ENCODE measurements at places on chromosomes 1 and 21. TPM values are rescaled to one million over a fixed set of nuclear protein-coding genes. Genes with fewer than 3 reads are reported as not detected.

DNA sequence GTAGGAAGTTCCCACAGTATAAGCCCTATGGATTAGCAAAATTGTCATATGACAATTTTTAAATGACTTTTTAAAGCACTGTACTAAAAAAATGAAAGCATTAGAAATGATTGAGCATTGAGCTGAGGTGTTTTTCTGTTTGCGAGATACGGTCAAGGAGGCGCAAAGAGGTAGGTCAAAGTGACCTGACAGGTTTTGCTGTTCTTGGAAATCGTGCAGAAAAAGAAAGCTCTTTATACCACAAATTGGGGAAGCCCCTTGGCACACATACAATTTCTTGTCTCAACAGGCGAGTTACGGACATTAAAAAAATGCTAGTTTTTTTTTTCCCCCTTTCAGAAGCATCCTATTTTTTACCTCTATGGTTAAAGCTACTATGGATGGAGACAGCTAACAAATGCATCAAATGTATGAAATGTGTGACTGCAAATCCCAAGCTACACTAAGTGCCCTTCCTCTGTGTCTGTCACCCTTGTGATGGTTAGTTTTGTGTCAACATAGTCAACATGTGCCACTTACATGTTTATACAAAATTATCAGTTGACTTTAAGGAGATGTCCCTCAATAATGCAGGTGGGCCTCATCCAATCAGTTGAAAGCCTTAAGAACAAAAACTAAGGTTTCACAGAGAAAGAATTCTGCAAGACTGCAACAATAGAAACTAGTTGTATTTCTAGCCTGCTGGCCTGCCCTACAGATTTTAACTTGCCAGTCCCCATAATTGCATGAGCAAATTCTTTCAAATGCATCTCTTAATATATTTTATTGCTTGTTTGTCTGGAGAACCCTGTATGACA is 29.3 kb downstream of the CRYZ start:
- no peaks in the 10 kb centered on the region for H3K4me1 ChIP-seq
- H3K36me3 ChIP-seq, result peaks cover 3% of the 10 kb centered on the region
- no peak for DNase-seq
- H3K4me3 ChIP-seq, result no peak overlapping the region
- H3K27me3 ChIP-seq, result no peaks in the 10 kb centered on the region
- no peak overlapping the region for H3K27ac ChIP-seq

DNA sequence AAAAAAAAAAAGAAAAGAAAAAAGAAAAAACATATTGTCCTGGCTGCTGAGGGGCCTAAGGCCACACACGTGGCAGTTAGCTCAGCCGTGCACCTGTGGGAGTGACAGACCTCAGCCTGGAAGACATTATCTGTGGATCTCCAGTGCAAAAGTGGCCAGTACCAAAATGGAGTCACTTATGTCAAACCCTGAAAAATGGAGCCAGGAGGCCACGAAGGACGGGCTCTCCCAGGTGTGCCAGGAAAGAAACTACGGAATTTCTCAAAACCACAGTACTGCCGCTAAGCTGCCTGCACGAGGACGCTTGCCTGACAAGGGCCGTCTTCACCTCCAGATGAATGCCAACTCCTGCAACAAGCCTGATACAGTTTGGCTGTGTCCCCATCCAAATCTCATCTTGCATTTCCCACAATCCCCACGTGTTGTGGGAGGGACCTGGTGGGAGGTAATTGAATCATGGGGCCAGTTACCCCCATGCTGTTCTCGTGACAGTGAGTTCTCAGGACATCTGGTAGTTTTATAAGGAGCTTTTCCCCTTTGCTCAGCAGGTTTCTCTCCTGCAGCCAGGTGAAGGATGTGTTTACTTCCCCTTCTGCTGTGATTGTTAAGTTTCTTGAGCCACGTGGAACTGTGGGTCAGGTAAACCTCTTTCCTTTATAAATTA is 5.3 kb upstream of the MIB2 start:
- H3K36me3 ChIP-seq, result no peaks in the 10 kb centered on the region
- H3K27ac ChIP-seq, result no peak overlapping the region
- DNase-seq, result no peak
- no peaks in the 10 kb centered on the region for H3K4me1 ChIP-seq
- H3K27me3 ChIP-seq, result no peaks in the 10 kb centered on the region
- H3K4me3 ChIP-seq, result no peak overlapping the region

DNA sequence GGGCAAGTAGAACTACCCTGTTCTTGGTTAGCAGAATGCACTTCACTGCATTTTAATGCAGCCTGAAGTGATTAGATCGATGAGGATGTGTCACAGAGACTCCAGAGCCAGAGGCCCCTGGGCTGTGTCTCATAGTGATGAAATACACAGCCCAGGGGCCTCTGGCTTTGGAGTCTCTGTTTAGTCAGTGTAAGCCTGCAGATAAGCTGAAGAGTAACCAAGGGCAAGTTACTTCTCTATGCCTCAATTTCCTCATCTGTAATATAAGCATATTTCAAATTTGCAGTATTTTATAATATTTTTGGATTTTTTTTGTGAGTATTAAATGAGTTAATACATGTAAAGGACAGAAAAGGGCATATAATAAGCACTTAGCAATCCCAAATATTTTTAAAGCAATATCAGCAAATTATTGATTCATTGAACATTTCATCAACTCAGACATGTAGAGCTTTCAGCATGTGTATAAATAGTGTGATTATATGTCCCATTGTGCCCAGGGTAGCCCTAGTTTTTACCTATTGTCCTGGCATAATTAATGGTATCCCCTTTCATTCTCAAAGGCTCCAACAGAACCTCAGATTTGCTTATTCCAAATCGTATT is 23.6 kb upstream of the APOBEC4 start:
- H3K36me3 ChIP-seq, result no peaks in the 10 kb centered on the region
- H3K4me1 ChIP-seq, result no peaks in the 10 kb centered on the region
- no peaks in the 10 kb centered on the region for H3K27me3 ChIP-seq

DNA sequence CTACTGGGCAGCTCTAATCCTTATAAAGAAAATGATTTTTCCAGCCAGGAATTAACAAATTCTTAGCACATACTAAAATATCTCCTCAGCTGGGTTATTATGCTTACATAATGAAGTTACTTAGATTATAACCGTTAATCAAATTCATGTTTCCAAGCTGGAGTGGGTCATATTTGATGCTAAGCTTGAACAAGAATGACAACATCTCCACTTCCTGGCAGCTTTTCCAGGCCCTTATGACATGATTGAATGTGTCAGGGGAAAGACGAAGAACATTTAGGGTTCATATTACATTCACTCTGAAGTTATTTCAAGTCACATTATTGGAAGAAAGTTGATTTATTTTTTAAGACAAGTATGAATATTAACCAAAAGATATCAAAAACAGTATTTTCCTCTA is 333.7 kb downstream of the PCP4 start:
- H3K4me3 ChIP-seq, result no peak overlapping the region
- DNase-seq, result no peak
- H3K4me1 ChIP-seq, result no peaks in the 10 kb centered on the region
- H3K27ac ChIP-seq, result no peak overlapping the region

- 0 out of 2 replicates have a peak, but pooled peaks cover 4% of the 10 kb centered on the region for H3K4me1 ChIP-seq
- no peak overlapping the region for H3K27ac ChIP-seq
- H3K36me3 ChIP-seq, result no peaks in the 10 kb centered on the region
- no peaks in the 10 kb centered on the region for H3K27me3 ChIP-seq
These were observed 5.2 kb downstream of the NCF2 start for GRCh38 chr1:183585038-183585437.

DNA sequence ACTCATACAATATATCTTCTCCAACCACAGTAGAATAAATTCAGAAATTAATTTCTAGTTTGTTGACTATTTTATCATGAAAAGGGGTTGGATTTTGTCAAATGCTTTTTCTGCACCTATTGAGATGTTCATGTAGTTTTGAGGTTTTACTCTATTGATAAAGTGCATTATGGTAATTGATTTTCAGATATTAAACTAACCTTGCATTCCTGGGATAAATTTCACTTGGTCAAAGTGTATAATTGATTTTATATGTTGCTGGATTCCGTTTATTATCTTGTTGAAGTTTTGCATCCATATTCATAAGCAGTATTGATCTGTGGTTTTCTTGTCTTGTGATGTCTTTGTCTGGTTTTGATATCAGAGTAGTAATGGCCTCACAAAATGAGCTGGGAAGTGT is 34.4 kb upstream of the HYI start:
- H3K27ac ChIP-seq, result no peak overlapping the region
- H3K4me1 ChIP-seq, result no peaks in the 10 kb centered on the region
- H3K27me3 ChIP-seq, result no peaks in the 10 kb centered on the region
- no peak overlapping the region for H3K4me3 ChIP-seq

DNA sequence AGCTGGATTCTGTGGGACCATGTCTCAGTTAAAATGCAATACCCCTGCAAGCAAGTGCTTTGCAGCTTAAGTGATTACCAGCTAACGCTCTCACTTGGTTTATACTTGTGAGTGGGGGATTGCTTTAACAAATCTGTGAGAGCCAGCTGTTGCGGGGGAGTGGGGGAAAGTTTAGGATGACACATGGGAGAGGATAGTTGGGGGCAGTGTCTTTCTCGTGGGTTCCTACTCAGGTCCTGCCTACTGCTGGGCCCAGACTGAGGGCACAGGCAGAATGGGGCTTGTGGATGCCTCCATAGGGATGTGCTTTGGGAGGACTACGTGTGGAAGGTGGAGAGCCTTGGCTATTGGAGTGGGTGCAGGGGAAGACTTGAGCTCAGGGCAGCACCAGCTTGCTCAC is 60.1 kb downstream of the ELK4 start:
- no peaks in the 10 kb centered on the region for H3K36me3 ChIP-seq
- H3K4me3 ChIP-seq, result no peak overlapping the region
- DNase-seq, result no peak

GRCh38 chr1:58739856-58740466 is 40.1 kb upstream of the MYSM1 start:
- H3K36me3 ChIP-seq, result no peaks in the 10 kb centered on the region
- no peak overlapping the region for H3K4me3 ChIP-seq
- H3K27me3 ChIP-seq, result no peaks in the 10 kb centered on the region
- H3K4me1 ChIP-seq, result no peaks in the 10 kb centered on the region

- DNase-seq, result no peak
- H3K27me3 ChIP-seq, result no peaks in the 10 kb centered on the region
- peaks cover 7% of the 10 kb centered on the region for H3K4me1 ChIP-seq
- H3K4me3 ChIP-seq, result no peak overlapping the region
- no peak overlapping the region for H3K27ac ChIP-seq
- no peaks in the 10 kb centered on the region for H3K36me3 ChIP-seq
These were observed 25.4 kb downstream of the PTPRC start for GRCh38 chr1:198664068-198664788.

DNA sequence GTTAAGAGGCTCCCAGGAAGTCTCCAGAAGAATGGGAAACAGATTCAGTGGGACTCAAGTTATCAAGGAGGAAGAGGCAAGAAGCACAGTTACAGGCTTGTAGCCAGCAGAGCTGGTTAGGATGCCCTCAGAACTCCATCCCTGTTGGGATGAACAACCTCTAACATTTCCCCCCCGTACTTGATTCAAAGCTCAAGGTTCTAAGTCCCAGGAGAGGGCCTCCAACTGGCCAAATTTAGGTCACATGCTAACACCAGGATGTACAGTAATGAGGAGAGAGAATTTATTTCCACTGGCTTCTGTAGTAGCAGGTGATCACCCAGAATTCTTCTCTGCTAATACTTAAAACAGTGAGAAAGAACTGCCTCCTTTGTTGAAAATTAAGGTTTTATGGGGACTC is 22.3 kb upstream of the HSPA13 start:
- no peaks in the 10 kb centered on the region for H3K27me3 ChIP-seq
- no peaks in the 10 kb centered on the region for H3K4me1 ChIP-seq
- H3K27ac ChIP-seq, result no peak overlapping the region
- H3K4me3 ChIP-seq, result no peak overlapping the region
- H3K36me3 ChIP-seq, result no peaks in the 10 kb centered on the region

GRCh38 chr1:218433744-218434143 is 88.6 kb downstream of the TGFB2 start:
- DNase-seq, result peak; percentile 64
- H3K36me3 ChIP-seq, result peaks cover 8% of the 10 kb centered on the region
- H3K4me1 ChIP-seq, result peaks cover 3% of the 10 kb centered on the region
- H3K27me3 ChIP-seq, result no peaks in the 10 kb centered on the region
- no peak overlapping the region for H3K4me3 ChIP-seq
- no peak overlapping the region for H3K27ac ChIP-seq

DNA sequence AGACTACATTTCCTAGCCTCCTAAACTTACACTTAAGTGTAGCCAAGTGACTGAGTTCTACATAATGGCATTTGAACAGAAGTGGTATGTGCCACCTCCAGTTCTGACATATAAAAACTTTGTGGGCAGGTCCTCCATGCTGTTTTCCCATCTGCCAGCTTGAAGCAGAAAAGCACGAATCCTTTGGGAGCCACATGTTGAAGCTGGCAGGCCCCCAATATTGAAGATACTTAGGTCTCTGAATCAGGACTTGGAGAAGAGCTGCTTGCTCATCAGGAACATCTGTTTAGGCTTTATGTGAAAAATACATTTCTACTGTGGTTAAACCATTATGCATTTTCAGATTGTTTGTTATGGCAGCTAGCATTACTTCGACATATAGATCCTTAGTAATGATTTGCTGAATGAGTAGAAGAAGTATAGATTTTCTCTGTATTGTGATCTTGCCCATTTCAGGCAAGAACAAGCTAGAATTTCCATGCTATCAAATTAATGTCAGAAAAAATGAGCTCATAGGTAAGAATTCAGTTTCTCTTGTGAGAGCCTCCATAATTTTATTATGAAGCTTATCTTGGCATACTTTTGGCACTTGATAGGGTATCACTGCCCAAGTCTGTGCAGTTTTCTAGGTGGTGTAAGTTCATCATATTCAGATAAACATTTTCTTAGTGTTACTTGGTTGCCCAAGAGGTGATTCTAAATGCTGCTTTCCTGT is 68.4 kb downstream of the GDAP2 start:
- H3K27me3 ChIP-seq, result no peaks in the 10 kb centered on the region
- H3K4me3 ChIP-seq, result no peak overlapping the region
- DNase-seq, result peak; percentile 92
- peaks cover 2% of the 10 kb centered on the region for H3K36me3 ChIP-seq
- H3K27ac ChIP-seq, result peak overlapping the region; percentile 52

DNA sequence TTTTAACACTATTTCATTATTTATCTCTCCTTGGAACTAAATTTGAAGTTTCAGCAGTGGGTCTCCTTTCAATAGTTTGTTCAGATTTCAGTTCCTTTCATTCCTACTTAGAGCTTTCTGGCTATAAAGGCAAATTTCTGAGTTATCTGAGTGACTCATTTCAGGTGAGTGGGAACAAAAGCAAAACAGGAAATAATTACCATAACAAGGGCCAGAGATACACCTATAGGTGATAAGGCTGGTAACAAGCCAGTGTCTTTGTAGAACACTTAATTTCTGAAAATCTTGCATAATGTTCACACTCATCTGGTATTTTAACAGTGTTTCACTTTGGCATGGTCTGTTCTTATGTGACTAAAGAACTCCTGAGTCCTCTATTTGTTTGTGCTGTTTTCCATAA is 64.5 kb upstream of the PRRC2C start:
- no peak for DNase-seq
- no peaks in the 10 kb centered on the region for H3K36me3 ChIP-seq
- H3K4me3 ChIP-seq, result no peak overlapping the region
- no peaks in the 10 kb centered on the region for H3K27me3 ChIP-seq

TAF5L gene
- 15.8 TPM for total RNA-seq

DCDC2B gene
- total RNA-seq, result not detected

SPRR2A gene
- total RNA-seq, result not detected

HMGCS2 gene
- total RNA-seq, result not detected

SDC3 gene
- 13.1 TPM for total RNA-seq

FMO5 gene
- 0.83 TPM for total RNA-seq

C1orf167 gene
- total RNA-seq, result 0.28 TPM

SLC44A3 gene
- 0.54 TPM for total RNA-seq

Data from IMR-90 (cell line).